Left hindlimb (tissue), 1 donor: ENCODE measurements at places on chromosomes 13 and 19.
A peak's percentile ranks its signal among the peaks of the same experiment; 100 is the strongest.

- no peak for DNase-seq
These were observed 16.5 kb downstream of the SIGLEC7 start for GRCh38 chr19:51158474-51159129.

DNA sequence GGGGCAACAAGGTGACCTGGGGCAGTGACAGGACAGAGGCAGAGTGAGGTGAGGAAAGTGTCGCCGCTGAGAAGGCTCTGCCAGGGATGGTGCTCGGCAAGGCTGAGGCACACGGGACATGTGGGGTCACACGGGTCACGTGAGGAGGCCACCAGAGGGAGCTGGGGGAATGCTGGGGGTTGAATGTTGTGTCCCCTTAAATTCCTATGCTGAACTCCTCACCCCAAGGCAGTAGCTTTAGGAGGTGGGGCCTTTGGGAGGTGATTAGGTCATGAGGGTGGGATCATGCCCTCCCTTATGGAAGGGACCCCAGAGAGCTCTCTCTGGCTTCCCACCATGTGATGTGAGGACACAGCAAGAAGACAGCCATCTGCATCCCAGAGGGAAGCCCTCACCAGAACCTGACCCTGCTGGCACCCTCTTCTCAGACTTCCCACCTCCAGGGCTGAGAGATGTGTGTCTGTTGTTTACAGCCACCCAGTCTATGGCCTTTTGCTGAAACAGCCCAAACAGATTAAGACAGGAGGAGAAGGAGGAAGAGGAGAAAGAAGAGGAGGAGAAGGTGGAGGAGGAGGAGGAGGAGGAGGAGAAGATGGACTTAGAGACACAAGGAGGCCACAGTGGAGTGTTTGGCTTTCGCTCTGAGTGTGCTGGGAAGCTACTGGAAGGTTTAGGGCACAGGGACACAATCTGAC is 35.4 kb downstream of the RFX2 start:
- no peak for DNase-seq

DNA sequence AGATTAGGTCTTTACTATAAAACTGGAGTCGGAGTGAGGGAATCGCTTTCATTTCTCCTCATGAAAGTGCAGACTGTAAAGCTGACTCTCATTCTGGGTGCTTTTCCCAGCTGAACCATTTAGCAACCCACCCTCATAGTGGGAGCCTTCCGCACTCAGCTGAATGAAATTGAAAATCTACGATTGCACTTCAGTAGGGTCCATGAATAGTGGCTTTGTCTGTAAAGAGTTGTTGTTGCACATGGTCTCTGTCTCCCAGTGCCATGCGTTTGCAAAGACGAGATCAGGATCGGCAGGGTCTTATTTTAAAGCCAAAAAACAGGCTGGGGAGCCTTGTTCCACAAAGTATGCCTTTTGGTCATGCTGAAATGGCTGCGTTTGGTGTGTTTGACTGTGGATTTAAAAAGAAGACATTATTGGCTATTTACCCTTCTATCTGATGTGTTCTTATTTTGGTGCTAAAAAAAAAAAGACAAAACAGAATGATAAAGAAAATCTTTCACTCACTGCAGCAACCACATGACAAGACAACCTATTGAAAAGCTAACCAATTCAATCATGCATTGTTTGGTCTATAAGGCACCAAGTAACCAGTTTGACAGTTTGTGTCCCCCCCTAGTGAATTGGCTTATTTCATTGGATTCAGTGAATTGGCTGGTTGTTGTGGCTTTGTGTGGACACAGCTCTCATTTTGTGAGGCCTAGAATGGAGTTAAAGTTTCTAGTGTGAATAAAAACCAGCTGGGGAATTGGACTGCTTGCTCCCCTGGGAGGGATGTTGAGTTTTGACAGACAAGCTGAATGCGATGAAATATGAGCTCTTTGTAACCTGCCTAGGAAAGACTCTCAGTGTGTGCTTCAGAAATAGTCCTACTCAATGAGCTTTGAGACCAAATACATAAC is 65.6 kb downstream of the ARHGAP35 start:
- DNase-seq: no peak

DNA sequence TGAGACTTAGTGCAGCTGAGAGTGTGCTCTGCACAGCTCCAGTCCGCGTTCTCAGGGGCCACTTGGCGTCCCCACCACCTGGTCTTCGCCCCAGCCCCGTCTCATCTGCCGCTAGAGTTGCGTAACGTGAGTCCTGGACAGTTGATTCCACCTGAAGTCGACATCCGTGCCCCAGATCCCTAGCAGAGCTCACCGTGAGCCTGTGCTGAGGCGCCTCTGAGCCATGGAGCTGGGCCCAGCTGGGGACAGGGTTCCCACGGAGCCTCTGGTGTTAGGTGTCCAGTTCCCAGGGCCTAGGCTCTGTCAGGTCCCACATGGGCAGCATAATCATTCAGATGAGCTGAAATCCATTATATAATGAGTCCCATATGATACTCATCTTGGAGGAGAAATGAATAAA is 147.1 kb upstream of the SOX1 start:
- DNase-seq: no peak

- no peak for DNase-seq
These were observed 836.2 kb downstream of the DACH1 start for GRCh38 chr13:71030784-71031183.

- peak; percentile 35 for DNase-seq
These were observed 57.9 kb downstream of the THSD1 start for GRCh38 chr13:52348071-52348470.

GRCh38 chr19:38721979-38722773 is 22.1 kb downstream of the CAPN12 start:
- peak; percentile 75 for DNase-seq

GRCh38 chr13:88908961-88909441 is 1237.8 kb downstream of the SLITRK5 start:
- DNase-seq: no peak

GRCh38 chr13:103134271-103134670 is 68.1 kb upstream of the SLC10A2 start:
- DNase-seq: no peak

DNA sequence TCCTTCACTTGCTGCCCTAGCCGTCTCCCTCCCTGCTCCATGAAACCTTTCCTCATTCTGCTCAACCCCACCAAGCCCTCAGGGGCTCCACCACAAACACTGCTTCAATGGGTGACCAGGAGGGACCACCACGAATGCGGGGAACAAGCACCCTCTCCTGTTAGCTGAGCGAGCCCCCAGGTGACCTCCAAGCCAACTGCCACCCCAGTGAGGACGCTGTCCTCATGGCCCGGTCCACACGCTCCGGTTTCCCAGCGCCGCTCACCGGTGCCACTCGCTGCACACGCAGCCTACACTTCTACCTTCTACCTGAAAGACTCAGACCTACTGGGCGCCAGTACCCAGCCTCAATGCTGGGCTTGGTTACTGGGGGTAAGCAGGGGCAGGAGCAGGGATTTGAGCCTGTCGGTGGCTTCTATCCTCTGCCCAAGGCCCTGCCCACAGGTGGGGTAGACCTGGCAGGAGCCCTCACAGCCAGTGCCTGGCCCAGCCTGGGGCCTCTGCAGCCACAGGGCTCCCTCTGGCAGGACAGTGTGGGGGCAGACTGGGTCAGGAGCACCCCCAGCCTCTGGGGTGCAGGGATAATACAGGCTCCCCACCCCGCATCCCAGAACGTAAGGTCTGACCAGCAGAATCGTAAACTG is 704 bp upstream of the TMEM86B start:
- no peak for DNase-seq

- DNase-seq: no peak
These were observed 79.7 kb downstream of the LMO7 start for GRCh38 chr13:75715601-75716523.

GRCh38 chr13:111472559-111473460 is 152.4 kb downstream of the TEX29 start:
- DNase-seq: no peak

DNA sequence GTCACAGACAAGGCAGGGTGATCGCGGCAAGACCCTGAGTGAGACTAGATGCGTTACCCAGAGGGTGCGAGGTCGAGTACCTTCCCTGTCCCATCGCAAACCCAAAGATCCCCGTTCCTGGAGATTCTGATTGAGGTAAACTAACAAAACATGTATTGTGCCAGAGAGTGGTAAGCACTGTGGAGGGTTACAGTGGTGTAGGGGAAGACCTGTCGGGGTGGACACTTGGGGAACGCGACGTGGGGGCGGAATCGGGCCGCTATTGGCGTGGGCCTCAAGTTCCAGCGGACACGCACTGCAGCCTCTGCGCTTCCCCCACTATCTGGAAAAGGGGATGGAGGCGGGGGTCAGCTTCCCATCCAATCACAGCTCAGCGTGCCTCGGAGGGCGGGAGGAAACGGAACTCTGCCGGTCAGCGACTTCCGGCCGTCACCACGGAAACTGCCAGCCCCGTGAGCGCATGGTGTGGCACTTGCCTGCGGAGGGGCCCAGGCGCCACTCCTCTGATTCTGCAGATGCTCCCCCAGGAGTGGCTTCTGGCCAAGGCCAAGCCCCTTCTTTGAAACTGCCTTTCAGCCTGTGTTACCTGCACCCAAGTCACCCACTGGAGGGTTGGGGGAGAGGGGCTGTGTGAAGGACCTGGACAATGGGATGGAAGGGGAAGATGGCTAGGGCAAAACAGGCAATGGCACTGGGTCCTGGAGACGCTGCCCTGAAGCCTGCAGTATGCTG is 1.0 kb upstream of the UBE2M start:
- peak; percentile 95 for DNase-seq

DNA sequence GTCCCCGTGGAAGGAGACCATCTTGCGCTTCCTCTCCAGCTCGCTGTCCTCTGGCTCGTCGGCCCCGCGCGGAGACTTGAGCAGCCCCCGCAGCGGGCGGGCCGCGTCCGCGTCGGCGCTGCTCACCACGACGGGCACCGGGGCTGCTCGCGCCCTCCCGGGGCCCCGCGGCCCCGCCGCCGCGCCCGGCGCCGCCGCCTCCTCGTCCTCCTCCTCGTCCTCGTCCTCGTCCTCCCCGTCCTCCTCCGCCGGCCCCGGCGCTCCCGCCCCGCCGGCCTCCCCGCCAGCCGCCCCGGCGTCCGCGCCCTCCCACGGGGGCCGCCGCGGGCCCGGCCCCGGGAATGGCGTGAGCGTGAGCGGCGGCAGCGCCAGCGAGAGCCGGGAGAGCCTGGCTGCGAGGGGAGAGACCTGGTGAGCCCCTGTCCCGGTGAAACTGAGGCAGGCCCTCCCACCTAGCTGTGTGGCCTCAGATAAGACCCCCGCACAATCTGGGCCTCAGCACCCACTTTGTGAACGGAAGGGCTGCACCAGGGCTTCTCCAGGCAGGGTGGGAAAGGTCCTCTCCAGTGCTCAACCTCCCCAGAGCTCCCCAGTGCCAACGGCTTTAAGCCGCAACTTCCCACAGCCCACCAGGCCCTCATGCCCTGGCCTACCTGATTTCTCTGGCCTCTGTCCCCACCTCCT is 17.8 kb downstream of the LMTK3 start:
- DNase-seq: no peak

- no peak for DNase-seq
These were observed 10.0 kb downstream of the CAMSAP3 start for GRCh38 chr19:7605490-7606222.
